Hypothalamus (tissue), 51 donors: ENCODE measurements at places on chromosomes 5 and 9.

- no peak for DNase-seq
These were observed 230.2 kb upstream of the DAPK1 start for GRCh38 chr9:87267251-87268070.

GRCh38 chr9:99056886-99057664 is 47.8 kb upstream of the TGFBR1 start:
- no peak for DNase-seq

GRCh38 chr9:129351058-129351641 is 173.1 kb upstream of the IER5L start:
- no peak for DNase-seq

DNA sequence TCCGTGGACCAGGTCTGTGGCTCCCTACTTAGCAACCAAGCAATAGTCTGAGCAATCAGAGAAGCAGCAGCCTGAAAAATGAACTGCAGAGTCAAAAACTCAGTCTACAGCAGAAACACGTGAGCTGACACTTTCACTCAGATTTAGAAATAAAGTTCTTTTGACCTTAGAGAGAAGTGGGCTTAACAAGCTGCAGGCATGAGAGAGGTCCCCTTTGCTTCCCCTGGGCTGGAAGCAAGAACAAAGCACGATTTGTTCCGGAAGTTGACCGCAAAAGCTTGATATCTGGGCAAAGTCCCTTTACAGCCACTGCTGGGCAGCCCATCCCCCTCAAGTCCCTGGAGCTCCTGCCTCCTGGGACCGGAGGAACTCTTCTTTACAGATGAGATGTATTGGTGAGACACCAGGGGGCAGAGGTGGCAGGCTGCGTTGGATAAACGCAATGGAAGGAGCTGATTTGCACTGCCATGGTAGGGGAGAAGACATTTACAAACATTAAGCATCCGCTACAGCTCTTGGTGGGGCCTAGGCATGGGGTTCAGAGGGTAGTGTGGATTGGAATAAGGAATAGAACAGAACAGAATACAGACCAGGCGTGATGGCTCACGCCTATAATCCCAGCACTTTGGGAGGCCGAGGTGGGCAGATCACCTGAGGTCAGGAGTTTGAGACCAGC is 5.8 kb upstream of the SOWAHA start:
- DNase-seq = peak; percentile 65

- no peak for DNase-seq
These were observed 28.0 kb downstream of the IL9 start for GRCh38 chr5:135867599-135867998.

DNA sequence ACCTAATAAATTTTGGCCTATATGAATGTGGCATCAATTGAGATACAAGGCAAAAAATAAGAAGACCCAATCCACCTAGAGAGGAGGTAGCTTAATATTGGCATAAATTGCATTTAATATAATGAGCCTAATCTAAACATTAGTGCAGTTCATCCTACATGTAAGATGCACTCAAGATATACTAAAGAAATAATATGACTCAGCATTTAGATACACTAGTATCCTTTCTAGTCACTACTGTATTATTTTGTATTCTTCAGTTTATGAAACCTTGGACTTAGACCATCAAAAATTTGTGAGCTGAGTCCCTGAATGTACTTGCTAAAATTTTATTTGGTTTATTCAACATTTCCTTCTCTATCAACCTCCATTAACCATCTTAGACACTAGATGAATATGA is 104.7 kb downstream of the RAB3C start:
- DNase-seq = no peak

- DNase-seq = no peak
These were observed 30.6 kb downstream of the RGMB start for GRCh38 chr5:98804066-98804465.

DNA sequence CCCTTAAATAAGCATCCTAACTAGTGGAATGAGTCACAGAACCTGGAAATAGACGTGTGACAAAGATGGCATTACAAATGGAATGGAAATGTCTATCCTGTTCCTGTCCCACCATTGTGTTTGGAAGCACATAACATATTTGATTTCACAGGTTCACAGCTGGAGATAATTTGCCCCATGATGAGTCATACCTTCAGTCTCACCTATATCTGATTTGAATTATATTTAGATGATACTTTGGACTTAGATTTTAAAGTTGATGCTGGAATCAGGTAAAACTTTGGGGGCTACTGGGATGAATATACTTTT is 92.5 kb downstream of the CEMIP2 start:
- DNase-seq = no peak

DNA sequence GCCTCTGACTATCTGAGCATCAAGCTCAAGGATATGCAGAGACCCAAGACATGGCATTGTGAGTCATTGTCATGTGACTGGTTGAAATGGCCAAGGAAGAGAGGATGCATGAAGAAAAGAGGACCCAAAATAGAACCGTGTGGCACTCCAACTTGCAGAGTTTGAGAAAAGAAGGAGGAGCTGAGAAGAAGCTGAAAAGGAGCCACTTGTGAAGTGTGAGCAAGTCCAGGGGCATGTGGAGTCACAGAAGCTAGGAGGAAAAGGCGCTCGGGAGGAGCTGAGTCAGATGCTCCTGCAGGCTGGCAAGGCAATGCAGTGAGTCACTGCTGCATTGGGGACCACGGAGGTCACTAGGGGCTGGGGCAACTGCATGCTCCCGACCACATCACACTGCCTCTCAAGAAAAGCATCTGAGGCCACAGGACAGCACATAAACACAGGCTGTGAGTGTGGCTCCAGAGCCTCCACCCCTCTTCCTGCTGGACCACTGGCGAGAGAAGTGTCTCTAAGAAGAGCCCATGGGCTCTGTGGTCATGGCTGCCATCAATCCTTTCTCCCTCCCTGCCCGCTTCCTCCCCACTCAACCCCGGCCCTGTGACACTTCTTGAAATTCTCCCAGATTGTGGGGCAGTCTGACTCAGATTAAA is 197.6 kb downstream of the DRD1 start:
- no peak for DNase-seq

DNA sequence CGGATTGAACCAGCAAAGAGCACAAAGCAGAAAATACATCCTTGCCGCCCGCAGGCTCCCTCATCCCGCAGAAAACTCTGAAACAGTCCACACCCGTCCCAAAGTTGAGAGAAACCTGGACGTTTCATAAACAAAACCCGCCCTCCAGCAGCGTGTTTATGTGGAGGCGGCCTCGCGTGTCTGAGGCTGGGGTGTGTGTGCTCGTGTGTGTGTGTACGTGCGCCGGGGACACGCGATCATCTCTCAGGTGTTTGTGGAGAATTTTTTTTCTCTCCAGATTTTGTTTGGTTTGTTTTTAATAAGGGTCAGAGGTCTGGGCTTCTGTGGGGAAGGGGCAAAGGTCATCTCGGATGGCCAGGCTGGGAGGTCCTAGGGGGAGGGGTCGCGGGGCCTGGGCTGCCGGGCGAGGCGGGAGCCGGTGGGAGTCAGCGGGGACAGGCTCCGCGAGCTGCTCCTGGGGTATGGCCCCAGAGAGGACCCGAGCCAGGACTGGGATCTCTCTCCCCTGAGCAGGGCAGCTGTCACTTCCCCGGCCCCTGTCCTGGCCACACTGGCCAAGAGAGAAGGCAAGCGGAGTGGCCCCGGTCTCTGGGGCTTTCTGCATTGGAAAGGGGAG is 206.4 kb downstream of the C9orf50 start:
- no peak for DNase-seq

- no peak for DNase-seq
These were observed 38.1 kb downstream of the MRPS27 start for GRCh38 chr5:72281764-72282499.

DNA sequence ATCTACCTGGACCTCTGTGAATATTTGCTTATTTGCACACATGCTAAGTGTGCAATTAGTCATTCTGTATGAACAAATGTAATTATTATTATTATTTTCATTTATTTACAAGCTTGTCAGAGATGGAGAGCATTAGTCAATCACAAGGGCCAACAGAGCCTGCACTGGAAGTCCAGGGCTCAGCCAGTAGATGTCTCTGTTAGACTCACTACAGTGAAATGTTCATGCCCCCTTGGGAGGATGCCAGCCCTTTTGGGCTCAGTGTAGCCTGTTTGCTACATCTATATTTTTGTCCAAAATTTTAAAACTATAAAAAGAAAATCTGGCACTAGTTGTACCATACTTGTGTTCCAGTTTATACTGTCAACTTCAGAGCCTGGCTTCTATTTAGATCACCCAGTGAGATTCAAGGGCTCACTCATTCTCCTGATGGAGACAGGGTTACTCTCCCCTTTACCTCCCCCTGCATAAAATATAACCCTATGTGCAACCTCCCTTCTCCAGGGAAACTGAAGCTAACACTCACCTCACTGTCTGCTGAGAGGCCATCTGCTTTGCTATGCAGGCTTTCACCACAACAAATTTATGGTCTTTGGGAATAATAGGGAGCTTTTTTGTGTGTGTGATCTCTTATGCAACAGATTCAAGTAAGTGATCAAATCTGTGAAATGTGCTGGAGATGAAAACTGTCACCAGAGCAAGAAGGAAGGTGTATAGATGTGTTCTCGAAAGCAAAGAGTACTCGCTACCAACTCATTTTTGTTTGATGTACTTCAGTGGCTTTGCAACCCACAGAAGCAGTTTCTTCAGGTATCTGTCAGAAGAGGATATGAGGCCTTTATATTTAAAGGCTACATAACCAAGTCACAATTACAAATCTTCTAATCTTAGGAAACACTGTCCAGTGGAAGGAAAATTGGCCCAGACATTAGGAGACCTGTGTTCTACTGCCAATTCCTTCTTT is 99.9 kb upstream of the TLE4 start:
- DNase-seq = no peak

- DNase-seq = no peak
These were observed 1.1 kb upstream of the MAN2A1 start for GRCh38 chr5:109688630-109688969.

DNA sequence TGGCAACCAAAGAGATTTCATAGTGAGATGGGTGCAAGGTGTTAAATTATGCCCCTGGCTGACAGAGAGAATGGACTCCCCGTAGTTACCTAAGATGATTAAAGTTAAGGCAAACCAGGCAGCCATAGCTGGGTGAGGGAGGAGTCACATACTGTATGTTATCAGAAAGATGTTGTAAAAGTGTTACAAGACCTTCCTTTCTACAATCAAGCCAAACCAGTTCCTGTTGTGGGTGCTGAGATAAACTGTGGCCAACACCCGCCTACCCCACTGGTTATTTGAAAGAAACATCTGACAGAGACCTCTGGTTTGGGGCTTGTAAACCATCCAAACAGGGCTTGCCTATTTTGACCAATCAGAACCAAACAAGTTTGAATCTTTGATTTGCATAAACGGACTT is 684.7 kb upstream of the NUDT12 start:
- DNase-seq = no peak

DNA sequence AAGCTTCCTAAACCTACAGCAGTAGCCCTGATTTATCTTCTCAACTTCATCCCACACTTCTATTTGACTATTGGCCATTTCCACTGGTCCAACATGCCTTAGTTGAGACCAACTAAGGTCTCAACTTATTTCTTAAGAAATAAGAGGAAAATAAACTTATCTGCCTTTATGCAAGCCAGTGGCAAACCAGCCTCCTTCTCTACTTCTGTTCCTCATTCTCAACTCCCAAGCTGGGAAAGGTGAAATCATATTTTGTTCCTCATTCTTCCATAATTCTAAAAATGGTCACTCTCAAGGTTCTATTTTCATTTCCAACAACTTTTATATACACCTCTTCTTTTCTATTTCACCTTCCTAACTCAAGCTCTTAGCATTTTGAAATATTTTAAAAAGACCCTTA is 149.6 kb upstream of the C9orf72 start:
- no peak for DNase-seq

DNA sequence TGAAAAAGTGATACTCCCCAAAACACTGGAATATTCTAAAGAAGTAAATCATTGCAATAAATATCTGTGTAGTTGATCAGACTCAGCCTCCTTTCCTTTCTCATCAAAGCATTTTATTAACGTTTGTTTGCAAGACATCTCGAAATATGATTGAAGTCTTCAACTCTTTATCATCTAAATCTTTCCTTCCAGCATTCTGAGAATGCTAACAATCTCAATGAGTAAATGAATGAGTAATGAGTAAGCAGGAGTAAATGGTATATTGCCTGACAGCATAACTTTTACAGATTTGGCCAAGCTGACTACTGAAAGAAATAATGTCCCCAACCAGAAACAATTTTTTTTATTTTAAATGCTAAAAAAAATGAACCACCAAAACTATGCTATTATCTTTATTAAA is 157.1 kb downstream of the SLCO4C1 start:
- no peak for DNase-seq

- no peak for DNase-seq
These were observed 185.2 kb downstream of the HSPA4 start for GRCh38 chr5:133236976-133237375.

GRCh38 chr9:84597131-84597530 is 72.4 kb upstream of the NTRK2 start:
- DNase-seq = no peak

GRCh38 chr5:7250611-7251010 is 145.3 kb upstream of the ADCY2 start:
- no peak for DNase-seq

GRCh38 chr5:164809821-164810220 is 1304.4 kb downstream of the MAT2B start:
- no peak for DNase-seq

GRCh38 chr5:126446498-126447224 is 23.5 kb downstream of the GRAMD2B start:
- no peak for DNase-seq

- no peak for DNase-seq
These were observed 235.7 kb downstream of the HSPA4 start for GRCh38 chr5:133287500-133287899.
